ENCODE measurements at places on chromosomes 11 and 22.

- no peak for DNase-seq
These were observed 12.1 kb upstream of the FCHSD2 start for GRCh38 chr11:73154178-73154577.

GRCh38 chr11:129972611-129973010 is 30.0 kb downstream of the PRDM10 start:
- DNase-seq = no peak

- no peak for DNase-seq
These were observed 7.8 kb upstream of the RPS6KA4 start for GRCh38 chr11:64351136-64351631.

DNA sequence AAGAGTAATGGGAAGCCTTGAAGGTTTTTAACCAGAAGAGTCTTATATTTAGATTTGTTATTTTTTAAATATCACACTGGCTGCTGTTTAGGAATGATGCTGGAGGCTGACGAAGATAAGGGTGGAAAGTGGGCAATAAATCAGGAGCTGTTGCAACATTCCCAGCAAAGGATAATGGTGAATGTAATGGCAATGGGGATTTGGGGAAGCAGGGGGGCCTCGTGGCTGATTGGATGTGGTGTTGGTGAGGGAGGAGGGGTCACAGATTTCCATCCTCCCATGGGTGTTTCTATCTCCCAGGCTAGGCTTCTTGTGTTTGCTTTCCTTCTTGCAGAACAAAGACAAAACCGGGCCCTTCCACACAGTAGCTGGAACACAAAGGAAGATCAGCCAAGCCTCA is 80.8 kb downstream of the PIWIL4 start:
- DNase-seq = no peak

DNA sequence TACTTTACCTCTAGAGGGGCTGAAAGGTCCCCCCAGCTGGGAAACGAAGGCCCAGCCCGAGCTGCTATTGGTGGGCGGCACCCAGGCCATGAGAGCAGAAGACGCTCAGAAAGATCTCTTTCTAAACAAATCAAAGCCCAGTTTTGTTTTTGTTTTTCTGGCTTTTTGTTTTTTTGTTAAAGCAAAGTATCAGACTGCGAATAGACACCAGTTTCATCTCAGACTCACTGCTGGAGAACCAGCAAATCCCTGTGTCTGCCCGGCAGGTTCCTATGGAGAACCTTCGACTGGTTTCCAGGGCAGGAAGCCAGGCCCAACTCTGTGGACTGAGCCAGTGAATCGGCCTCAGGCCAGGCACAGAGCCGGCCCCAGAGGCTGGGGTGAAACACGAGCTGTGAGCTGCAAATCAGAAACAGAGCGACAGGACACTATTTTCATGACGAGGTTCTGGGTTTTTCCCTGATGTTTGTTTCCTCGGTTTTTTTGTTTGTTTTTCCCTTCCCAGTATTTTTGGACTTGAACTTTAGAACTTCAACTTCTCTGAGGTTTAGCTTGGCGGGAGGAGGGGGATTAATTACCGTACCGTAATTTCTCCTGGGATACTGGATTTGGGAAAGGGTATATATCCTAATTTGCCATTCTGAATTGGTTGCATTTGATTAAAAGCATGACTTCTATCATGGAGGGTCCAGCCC is 16.0 kb upstream of the B4GALNT4 start:
- no peak for DNase-seq

Data from activated CD4-positive, alpha-beta T cell treated with anti-CD3 and anti-CD28 coated beads for 24 hours (primary cell).